ENCODE measurements at places on chromosomes 1 and 21.

GRCh38 chr1:97308131-97308530 is 586.5 kb downstream of the PTBP2 start:
- H3K36me3 ChIP-seq: peaks cover 11% of the 10 kb centered on the region
- H3K4me1 ChIP-seq: peaks cover 6% of the 10 kb centered on the region
- H3K4me3 ChIP-seq: no peak overlapping the region
- no peaks in the 10 kb centered on the region for H3K27me3 ChIP-seq
- no peak overlapping the region for H3K27ac ChIP-seq

DNA sequence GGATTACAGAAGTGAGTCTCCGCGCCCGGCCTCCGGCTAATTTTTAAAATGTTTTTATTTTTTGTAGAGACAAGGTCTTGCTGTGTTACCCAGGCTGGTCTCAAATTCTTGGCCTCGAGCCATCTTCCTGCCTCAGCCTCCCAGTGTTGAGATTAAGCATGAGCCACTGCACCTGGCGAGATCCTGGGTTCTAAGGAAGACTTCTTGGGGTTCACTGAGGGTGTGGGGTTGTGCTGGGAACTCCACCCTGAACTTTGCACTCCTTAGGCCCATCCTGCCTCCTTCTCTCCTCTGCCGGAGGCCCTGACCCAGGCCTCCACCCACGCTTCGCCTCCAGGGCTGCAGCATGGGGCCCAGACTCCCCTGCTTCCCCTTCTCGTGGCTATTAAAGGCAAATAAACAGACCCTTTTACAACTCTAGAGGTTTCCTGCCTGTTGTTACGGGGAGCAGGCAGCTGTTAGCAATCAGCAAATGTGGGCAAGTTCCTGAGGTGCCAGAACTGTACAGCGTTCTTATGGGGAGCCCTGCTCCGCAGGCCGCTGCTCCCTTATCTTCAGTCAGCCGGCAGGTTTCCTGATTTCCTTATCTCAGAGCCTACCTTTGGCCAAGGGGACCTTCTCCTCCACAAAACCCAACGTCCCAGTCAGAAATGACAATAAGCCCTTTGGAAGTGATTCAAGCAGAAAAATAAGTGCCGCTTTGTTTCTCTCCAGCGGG is 41.0 kb upstream of the LIN9 start:
- H3K27me3 ChIP-seq: no peaks in the 10 kb centered on the region
- H3K27ac ChIP-seq: no peak overlapping the region
- H3K4me3 ChIP-seq: no peak overlapping the region

- DNase-seq: no peak
- no peak overlapping the region for H3K4me3 ChIP-seq
- H3K36me3 ChIP-seq: no peaks in the 10 kb centered on the region
Measured at GRCh38 chr21:30444204-30444603, 4.1 kb downstream of the KRTAP15-1 start.

DNA sequence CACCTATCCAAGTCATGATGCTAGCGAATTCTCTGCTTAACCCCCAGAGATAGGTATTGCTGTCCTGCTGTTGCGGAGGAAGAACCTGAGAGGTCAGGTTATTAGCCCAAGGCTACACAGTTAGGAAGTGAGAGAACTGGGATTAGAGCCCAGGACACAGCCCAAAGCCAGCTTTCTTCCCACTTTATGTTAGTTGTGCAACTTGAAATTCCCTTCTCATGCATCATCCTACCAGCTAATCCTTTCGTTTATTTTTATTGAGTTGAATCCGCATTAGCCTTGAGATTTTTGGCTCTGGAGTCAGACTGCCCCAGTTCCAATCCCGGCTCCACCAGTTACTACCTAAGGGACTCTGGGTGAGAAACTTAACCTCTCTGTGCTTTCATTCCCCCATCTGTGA is 65.4 kb downstream of the PLEKHA6 start:
- peaks cover 55% of the 10 kb centered on the region for H3K4me1 ChIP-seq
- H3K4me3 ChIP-seq: no peak overlapping the region
- DNase-seq: no peak

DNA sequence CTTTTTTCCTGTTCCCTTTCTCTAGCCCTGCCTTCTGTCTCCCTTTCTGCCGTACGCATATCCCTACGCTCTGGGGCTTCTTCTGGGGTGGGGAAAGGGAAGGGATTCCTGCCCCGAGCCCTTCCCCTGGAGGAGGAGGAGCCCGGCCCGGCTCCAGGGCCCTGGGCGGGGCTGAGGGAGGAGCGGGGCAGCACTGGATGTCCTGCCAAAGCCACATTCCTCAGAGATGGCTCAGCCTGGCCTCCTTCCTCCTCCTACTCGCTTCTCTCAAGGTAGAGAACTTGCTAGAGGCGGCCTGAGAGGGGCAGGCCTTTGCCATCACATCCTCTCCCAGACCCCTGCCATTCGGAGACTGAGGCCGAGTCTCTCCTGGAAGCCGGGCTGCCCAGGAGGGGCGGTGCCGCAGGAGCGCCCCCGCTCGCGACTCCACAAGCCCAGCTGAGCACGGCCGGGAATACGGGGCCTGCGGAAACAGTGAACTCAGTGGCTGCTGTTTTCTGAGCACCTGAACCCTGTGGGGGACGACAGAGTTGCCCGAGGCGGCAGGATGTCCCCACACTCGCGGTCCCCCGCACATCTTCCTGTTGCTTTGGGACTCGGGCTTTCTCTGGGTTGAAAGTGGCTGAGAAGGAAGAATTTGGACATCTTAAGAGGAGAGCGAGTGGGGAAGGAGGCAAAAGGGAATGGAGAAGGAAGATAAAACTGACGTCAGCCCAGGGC is 12.2 kb downstream of the ADAMTSL4 start:
- peaks cover 44% of the 10 kb centered on the region for H3K4me1 ChIP-seq
- no peaks in the 10 kb centered on the region for H3K36me3 ChIP-seq
- peak; percentile 93 for DNase-seq
- peak overlapping the region; percentile 64 for H3K4me3 ChIP-seq

DNA sequence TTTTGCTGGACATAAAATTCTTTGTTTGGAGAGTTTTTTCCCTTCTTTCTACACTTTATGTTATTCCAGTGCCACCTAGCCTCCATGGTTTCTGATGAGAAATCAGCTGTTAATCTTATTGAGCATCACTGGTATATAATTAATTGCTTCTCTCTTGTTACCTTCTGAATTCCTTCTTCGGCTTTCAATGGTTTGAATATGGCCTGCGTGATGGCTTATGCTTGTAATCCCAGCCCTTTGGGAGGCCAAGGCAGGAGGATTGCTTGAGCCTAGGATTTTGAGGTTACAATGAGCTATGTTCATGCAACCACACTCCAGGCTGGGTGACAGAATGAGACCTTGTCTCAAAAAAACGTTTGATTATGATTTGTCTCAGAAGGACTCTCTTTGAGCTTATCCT is 13.0 kb upstream of the CNIH4 start:
- no peak overlapping the region for H3K4me3 ChIP-seq
- H3K27ac ChIP-seq: no peak overlapping the region

- H3K27ac ChIP-seq: peak overlapping the region; percentile 95
- H3K36me3 ChIP-seq: peaks cover 6% of the 10 kb centered on the region
- no peak for DNase-seq
- no peaks in the 10 kb centered on the region for H3K27me3 ChIP-seq
Measured at GRCh38 chr1:228101994-228102790, 933 bp downstream of the C1orf35 start.

Data from heart right ventricle (tissue), 16 donors.